ENCODE measurements at places on chromosomes 12 and 14.

GRCh38 chr14:61281186-61281947 is at the start of gene TMEM30B:
TSS of gene TMEM30B (minus strand) at chr14:61281338. CDS start at chr14:61281147, 191 bp downstream.
- H3K4me1 ChIP-seq: peaks cover 39% of the 10 kb centered on the region
- no peak for DNase-seq
- peak within 1 kb of the TSS; percentile 90 for H3K4me3 ChIP-seq
- no peaks in the 10 kb centered on the region for H3K36me3 ChIP-seq

DNA sequence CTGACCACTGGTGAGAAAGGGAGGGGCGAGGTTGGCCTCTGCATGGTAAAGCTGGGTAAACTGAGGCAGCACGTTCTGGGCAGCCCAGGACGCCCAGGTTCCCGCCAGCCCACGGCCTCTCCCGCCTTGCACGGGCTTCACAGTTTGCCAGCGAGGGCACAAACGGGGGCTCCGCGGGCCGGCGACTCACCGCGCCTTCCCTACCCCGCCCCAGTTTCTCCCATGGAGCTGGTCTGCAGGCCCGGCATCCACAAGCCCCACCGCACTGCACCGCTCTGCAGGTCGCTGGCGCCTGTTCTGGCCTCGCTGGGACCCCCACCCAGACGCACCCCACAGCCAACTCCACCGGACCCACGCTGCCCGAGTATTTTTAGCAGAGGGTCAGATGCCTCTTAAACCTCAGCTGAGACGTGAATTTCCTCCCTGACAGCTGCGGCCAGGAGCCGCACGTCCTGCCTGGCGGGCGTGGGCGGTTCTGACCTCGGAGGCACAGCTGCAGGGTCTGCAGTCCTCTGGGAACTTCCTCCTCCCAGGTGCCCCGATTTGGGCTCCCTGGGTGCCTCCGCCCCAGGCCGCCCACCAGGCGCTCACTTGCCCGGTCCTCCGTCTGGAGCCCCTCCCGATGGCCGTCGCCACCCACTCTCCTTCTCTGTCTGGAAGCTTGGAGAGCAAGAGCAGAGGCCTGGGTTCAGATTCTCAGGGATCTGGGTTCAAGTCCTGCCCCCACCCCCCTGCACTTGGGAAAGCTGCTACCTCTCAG is 29.5 kb upstream of the INF2 start:
- H3K4me3 ChIP-seq: no peak overlapping the region
- no peaks in the 10 kb centered on the region for H3K36me3 ChIP-seq
- H3K27ac ChIP-seq: no peak overlapping the region
- DNase-seq: no peak
- no peaks in the 10 kb centered on the region for H3K4me1 ChIP-seq
- H3K27me3 ChIP-seq: no peaks in the 10 kb centered on the region

DNA sequence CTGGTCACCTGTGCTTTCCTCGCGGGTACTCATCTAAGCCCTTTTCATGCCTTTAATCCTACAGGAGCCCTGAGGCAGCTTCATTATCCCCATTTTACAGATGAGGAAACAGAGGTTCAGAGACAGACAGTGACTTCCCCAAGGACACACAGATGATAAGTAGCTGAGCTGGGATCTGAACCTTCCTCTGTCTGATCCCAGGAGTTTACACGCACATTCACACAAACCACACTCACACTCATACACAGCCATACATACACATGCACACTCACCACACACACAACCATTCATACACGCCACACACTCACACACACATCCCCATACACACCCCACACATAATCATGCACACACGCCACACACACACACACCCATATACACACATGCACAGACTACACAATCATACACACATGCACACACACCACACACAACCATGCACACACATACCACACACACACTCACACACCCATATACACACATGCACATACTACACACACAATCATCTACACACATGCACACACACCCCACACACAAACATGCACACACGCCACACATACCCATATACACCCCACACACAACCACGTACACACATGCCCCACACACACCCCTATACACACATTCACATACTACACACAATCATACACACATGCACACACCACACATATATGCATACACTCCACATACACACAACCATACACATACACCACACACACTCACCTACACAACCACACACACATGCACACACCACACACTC is 2.7 kb downstream of the TMEM119 start:
- H3K27me3 ChIP-seq: no peaks in the 10 kb centered on the region
- no peak for DNase-seq
- no peaks in the 10 kb centered on the region for H3K4me1 ChIP-seq
- H3K36me3 ChIP-seq: no peaks in the 10 kb centered on the region

DNA sequence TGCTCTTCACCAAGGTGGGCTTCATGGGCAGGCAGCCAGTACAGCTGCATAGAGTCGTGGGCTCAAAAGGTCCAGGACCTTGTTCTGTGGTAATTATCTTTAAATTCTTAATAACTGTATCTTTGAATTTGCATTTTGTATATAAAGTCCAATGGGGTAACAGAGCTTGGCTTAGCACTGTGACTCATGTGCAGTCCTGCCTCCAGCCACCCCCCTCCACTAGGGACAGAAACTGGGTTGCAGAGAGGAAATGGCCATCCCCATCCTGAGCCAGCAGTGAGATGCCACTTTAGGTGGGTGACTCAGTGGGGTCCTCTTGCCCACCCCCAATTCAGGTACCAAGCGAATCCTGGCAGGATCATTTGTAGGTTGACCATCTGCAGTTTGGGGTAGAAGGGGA is 48.1 kb downstream of the EPS8 start:
- no peak for DNase-seq
- H3K27ac ChIP-seq: no peak overlapping the region
- no peaks in the 10 kb centered on the region for H3K36me3 ChIP-seq
- H3K4me3 ChIP-seq: no peak overlapping the region

DNA sequence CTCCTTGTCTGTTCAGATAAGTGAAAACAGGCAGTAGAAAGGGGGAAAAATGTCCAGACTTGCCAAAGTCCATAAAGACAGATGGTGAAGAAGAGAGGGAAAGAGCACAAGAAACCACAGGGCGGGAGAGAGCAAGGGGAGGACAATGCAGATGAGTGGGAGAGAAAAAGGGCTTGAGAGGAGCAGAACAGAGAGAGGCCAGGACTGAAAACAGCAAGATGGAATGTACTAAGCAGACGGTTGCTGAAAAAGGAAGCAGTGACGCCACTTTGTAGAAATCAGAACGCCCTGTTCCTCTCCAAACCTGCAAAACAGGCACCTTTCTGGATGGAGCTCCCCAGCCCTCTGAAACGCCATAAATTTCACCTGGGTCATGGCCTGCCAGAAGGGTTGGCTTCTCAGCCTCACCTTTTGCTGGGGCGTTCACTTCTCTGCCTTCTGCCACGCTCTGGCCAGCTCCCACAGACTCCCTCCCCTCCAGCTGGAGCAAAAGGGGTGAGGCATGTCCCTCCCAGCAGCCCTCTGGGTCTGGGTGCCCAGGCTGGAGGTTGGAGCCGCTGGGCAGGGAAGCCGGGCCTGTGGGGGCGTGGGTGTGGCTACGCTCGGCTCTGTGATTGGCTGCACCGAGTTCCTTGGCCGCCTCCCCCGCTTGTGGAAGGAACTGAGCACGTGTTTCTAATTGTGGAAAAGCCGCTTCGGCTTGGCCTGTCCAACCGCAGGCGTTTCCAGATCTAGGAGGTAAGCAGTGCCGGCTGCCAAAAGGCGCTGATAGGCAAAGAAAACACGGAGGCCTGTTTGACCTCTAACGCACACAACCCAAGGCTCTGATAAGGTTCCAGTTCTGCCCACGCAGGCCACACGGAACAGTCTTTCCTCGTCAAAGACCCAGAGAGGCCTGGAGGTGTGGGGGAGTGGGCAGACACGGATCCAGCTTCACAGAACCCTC is 29.3 kb downstream of the SLC7A8 start:
- H3K36me3 ChIP-seq: peaks cover 19% of the 10 kb centered on the region
- H3K4me3 ChIP-seq: peak overlapping the region; percentile 52
- DNase-seq: peak; percentile 97
- peaks cover 26% of the 10 kb centered on the region for H3K4me1 ChIP-seq

GRCh38 chr14:57139173-57139572 is 129.5 kb downstream of the EXOC5 start:
- no peak overlapping the region for H3K4me3 ChIP-seq
- H3K36me3 ChIP-seq: no peaks in the 10 kb centered on the region
- no peaks in the 10 kb centered on the region for H3K4me1 ChIP-seq
- H3K27me3 ChIP-seq: no peaks in the 10 kb centered on the region

- no peak overlapping the region for H3K27ac ChIP-seq
- no peak for DNase-seq
- no peaks in the 10 kb centered on the region for H3K27me3 ChIP-seq
- H3K4me3 ChIP-seq: no peak overlapping the region
- H3K36me3 ChIP-seq: peaks cover 25% of the 10 kb centered on the region
- no peaks in the 10 kb centered on the region for H3K4me1 ChIP-seq
Measured at GRCh38 chr12:45898094-45898493, 92.3 kb downstream of the SCAF11 start.

GRCh38 chr12:24075650-24076049 is 126.2 kb upstream of the SOX5 start:
- no peaks in the 10 kb centered on the region for H3K27me3 ChIP-seq
- no peak overlapping the region for H3K27ac ChIP-seq
- no peaks in the 10 kb centered on the region for H3K36me3 ChIP-seq
- H3K4me3 ChIP-seq: no peak overlapping the region

DNA sequence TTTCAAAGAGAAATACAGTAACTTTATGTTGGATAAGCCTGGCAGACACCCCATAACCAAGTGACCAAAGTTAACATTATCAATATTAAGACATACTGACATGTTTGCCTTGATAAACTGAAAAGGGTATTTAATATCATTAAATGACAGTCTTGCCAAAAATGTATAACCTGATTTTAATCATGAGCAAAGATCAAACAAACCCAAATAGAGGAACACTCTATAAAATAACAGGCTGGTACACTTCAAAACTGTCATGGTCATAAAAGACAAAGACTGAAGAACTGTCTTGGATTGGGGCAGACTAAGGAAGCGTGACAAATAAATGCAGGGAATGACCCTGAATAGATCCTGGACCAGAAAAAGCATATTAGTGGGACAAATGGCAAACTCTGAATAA is 64.0 kb downstream of the AKAP6 start:
- H3K4me3 ChIP-seq: no peak overlapping the region
- no peaks in the 10 kb centered on the region for H3K27me3 ChIP-seq
- H3K36me3 ChIP-seq: no peaks in the 10 kb centered on the region
- no peak overlapping the region for H3K27ac ChIP-seq

GRCh38 chr12:27260746-27261145 is 16.7 kb downstream of the STK38L start:
- H3K27me3 ChIP-seq: no peaks in the 10 kb centered on the region
- DNase-seq: no peak
- no peaks in the 10 kb centered on the region for H3K36me3 ChIP-seq
- H3K4me3 ChIP-seq: no peak overlapping the region
- H3K4me1 ChIP-seq: peaks cover 29% of the 10 kb centered on the region

DNA sequence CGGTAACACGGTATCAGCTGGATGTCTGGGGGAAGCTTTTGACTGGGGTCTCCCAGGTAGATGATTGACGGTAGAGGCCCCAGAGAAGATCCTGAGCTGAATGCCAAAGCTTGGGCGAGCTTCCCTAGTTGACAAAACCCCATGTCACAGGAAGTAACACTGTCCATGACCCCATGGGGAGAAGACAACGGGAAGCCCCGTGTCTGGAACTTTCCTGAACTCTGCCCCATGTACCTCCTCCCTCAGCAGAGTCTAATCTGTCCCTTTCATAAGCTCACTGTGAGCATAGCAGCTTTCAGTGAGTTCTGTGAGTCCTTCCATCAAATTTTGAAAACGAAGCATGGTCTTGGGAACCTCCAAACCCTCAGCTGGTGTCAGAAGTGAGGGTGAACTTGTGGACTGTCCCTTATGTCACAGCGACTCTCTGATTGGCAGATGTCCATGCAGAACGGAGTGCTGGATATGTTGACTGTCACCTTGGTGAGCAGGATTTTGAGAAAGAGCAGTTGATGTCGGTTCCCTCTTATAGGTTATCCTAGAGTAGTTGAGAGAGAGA is 29.7 kb upstream of the BEGAIN start:
- no peak overlapping the region for H3K27ac ChIP-seq
- DNase-seq: no peak
- peaks cover 59% of the 10 kb centered on the region for H3K27me3 ChIP-seq
- H3K4me1 ChIP-seq: peaks cover 12% of the 10 kb centered on the region

GRCh38 chr14:90959344-90959743 is 101.1 kb downstream of the RPS6KA5 start:
- H3K4me3 ChIP-seq: no peak overlapping the region
- H3K36me3 ChIP-seq: no peaks in the 10 kb centered on the region
- no peaks in the 10 kb centered on the region for H3K4me1 ChIP-seq

DNA sequence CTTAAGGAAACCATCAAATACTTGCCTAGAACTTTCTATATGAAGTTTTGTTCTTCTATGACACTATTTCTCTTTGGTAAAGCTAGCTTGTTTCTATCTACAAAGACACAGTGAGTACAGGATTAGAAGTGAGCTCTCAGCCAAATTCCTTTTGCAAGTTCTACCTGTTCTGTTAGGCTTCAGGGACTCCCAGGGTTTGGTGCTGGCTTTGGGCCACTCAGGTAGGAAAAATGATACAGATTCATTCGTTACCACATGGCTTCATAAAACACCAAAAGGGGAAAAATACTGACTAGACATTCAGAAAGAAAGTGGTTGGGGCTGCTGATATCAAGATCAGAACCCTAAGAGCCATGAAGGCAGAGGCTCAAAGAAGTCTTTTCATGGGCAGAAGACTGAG is 13.8 kb downstream of the ZC2HC1C start:
- no peak overlapping the region for H3K27ac ChIP-seq
- no peak overlapping the region for H3K4me3 ChIP-seq
- peaks cover 52% of the 10 kb centered on the region for H3K36me3 ChIP-seq

DNA sequence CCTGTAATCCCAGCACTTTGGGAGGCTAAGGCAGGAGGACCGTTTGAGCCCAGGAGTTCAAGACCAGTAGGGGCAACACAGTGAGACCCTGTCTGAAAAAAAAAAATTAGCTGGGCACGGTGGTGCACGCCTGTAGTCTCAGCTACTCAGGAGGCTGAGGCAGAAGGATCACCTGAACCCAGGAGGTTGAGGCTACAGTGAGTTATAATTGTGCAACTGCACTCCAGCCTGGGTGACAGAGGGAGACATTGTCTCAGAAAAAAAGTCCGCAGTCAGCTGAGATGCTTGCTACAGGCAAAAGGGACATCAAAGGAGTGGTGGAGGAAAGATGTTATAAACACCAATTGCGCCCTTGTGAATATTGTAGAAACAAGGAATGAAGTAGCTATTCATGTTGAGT is 77.8 kb downstream of the NDUFA12 start:
- no peaks in the 10 kb centered on the region for H3K36me3 ChIP-seq
- no peaks in the 10 kb centered on the region for H3K4me1 ChIP-seq
- no peak for DNase-seq
- no peak overlapping the region for H3K27ac ChIP-seq
- H3K27me3 ChIP-seq: no peaks in the 10 kb centered on the region
- no peak overlapping the region for H3K4me3 ChIP-seq

DNA sequence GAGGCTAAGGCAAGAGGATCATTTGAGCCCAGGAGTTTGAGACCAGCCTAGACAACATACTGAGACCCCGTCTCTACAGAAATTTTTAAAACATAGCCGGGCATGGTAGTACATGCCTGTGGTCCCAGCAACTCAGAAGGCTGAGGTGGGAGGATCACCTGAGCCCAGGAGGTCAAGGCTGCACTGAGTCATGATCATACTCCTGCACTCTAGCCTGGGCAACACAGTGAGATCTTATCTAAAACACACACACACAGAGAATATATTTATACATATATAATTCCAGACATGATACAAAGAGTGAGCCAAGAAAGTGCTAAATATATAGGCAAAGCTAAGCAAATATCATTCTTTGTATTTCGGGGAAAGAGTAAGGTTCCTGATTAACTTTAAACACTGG is 9.4 kb downstream of the ZFC3H1 start:
- no peaks in the 10 kb centered on the region for H3K27me3 ChIP-seq
- H3K27ac ChIP-seq: no peak overlapping the region
- peaks cover 42% of the 10 kb centered on the region for H3K36me3 ChIP-seq
